Glutamatergic neuron (in vitro differentiated cells): ENCODE measurements at places on chromosomes 7 and 10. TPM values are rescaled to one million over a fixed set of nuclear protein-coding genes. Genes with fewer than 3 reads are reported as not detected.

- H3K36me3 ChIP-seq: no peaks in the 10 kb centered on the region
- H3K27me3 ChIP-seq: no peaks in the 10 kb centered on the region
- H3K27ac ChIP-seq: no peak overlapping the region
- DNase-seq: no peak
- H3K4me1 ChIP-seq: peaks cover 2% of the 10 kb centered on the region
Measured at GRCh38 chr10:103353281-103353680, 2.3 kb upstream of the PCGF6 start.

DNA sequence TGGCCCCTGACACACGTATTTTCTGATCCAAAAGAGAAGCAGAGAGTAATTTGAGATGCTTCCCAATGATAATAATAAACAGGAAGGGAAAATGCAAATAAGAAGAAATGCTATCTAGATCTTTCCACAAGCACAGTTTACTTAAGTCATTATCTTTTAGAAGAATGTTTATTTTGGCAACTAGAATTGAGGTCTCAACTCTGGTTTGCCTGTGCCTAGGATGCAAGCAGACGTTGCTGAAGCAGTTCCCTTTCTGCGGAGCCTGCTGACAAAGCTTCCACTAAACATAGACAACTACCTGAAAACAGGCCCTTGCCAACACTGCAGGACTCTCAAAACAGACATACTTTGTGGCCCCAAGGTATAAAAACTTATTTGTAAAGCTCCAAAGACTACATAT is 315.8 kb upstream of the POM121L12 start:
- DNase-seq: no peak
- no peak overlapping the region for H3K27ac ChIP-seq
- H3K36me3 ChIP-seq: no peaks in the 10 kb centered on the region
- H3K4me1 ChIP-seq: no peaks in the 10 kb centered on the region

FRAT1 gene
- total RNA-seq: 10.0 TPM

GCK gene
- 43.9 TPM for total RNA-seq

PDZD8 gene
- total RNA-seq: 23.3 TPM

NKX2-3 gene
- not detected for total RNA-seq

DENND2A gene
- 64.7 TPM for total RNA-seq
